HFFc6 (cell line): ENCODE measurements at places on chromosomes 16 and 17.

- DNase-seq = peak; percentile 71
Measured at GRCh38 chr16:71426069-71426879, 15.6 kb downstream of the TLE7 start.

DNA sequence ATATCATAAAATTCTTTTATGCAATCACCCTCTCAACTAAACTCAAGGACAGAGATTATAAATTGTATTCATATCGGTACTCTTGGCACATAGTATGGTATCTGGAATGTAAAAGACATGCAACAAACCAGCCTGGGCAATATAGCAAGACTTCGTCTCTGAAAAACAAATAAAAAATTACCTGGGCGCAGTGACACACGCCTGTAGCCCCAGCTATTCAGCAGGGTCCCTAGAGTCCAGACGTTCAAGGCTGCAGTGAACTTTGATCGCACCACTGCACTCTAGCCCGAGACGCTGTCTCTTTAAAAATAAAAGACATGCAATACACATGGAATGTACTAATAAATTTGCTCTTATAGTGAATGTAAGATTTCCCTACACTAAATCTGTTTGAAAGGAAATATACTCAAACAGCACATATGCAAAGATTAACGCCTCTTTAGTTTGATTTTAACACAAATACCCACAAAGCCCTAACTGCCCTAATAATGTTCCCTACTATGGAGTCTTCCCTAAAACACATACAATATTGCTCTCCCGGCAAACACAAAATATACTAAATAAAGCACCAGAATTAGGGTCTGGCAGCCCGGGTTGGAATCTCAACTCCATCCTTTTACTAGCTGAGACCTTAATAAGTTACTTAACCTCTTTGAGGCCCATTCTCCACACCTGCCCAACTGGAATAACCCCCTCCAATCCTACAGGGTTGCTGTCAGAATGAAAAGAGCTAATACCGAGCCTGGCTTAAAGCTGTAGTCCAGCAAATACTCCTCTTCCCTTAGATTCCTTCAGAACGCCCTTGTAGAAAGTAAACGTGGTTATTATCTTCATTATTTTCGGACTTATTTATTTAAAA, 1.2 kb downstream of the ABCA5 start:
- no peak for DNase-seq

DNA sequence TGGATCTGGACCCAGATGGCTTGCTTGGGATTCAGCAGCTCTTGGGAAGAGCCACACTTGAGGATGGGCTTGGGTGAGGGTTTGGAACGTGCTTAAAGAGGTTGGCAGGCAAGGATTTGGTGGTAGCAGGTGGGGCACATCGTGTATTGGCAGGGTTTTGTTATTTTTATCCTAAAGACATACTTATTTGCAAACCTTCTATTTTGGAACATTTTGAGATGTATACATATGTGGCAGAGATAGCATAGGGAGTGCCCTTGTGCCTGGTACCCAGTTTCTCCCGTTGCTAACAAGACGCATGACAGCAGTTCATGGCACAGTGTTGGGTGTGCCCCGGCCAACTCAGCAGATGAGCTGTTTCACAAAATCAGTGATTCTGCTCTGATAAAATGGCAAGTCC, 9.1 kb downstream of the BANP start:
- no peak for DNase-seq

DNA sequence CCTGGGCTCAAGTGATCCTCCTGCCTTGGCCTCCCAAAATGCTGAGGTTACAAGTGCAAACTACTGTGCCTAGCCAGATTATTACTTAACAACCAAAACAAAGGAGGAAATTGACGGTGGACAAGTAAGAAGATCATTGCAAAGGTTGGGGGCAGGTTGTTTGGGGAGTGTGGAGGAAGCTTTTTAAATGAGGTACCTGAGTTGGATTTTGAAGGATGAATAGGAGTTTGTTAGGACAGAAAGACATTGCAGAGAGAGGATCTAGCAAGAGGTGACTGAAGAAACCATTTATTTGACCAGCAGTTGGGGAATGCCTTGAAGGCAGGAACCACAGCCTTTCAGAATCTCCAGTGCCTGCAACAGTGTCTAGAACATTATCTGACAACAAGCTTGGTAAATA, 51.3 kb downstream of the ABCC1 start:
- no peak for DNase-seq

DNA sequence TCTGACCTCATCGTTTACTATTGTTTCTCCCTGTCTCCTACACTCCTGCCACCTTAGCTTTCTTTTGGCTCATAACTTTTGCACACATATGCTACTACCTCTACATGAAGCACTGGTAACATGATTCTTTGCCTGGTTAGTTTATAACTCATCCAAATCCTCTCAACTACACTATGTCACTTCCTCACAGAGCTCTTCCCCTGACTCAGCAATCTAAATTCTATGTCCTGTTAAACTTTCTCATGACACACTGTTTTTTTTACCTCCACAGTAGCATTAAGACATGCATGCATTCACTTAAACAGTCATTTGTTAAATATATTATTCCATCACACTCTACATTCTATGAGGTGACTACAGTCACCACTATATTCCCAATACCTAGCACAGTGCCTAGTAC, 19.7 kb downstream of the APPBP2 start:
- DNase-seq = peak; percentile 80

- no peak for DNase-seq
Measured at GRCh38 chr17:55162556-55162946, 102.2 kb upstream of the HLF start.

GRCh38 chr16:58339452-58339981, 44.7 kb upstream of the PRSS54 start:
- DNase-seq = peak; percentile 52

- DNase-seq = no peak
Measured at GRCh38 chr16:102060-102855, 24.2 kb downstream of the MPG start.

GRCh38 chr16:4261557-4262172, 11.2 kb downstream of the TFAP4 start:
- DNase-seq = no peak

GRCh38 chr16:57957673-57958392, 13.1 kb downstream of the CNGB1 start:
- no peak for DNase-seq

- no peak for DNase-seq
Measured at GRCh38 chr17:72258711-72259110, 137.9 kb downstream of the SOX9 start.

DNA sequence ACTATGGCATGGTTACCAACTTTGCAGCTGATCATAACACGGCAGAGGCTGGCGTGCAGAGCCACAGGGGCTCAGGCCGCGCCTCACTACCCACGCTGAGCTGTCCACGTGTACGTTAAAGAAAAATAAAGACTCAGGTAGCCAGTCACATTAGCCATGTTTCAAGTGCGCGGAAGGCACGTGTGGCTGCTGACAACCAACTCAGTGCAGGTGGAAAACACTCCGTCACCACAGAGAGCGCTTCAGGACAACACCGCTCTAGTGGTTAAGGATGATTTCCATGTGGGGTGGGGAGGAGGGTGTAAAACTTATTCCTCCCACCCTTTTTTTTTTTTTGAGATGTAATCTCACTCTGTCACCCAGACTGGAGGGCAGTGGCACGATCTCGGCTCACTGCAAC, 33.8 kb downstream of the ZCCHC14 start:
- no peak for DNase-seq

DNA sequence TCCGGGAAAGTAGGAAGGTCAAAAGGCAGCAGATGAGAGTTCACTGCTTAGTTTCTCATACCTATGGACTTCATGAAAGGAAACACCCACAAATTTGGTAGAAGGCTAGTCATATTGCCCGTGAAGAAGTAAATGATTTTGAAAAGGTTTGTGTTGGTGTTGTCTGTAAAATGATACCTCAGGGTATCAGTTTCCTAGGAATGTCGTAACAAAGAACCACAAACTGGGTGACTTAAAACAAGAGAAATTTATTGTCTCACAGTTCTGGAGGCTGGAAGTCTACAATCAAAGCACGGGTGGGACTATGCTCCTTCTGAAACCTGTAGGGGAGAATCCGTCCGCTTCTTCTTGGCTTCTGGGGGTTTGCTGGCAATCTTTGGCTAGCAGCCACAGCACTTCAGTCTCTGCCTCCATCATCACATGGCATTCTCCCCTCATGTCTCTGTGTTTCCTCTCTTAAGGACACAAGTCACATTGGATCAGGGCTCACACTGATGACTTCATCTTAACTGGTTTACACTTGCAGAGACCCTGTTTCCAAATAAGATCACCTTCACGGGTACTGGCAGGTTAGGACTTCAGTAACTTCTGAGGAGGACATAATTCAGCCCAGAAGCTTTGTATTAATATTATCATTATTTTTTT, 2.0 kb upstream of the NAE1 start:
- DNase-seq = peak; percentile 41

DNA sequence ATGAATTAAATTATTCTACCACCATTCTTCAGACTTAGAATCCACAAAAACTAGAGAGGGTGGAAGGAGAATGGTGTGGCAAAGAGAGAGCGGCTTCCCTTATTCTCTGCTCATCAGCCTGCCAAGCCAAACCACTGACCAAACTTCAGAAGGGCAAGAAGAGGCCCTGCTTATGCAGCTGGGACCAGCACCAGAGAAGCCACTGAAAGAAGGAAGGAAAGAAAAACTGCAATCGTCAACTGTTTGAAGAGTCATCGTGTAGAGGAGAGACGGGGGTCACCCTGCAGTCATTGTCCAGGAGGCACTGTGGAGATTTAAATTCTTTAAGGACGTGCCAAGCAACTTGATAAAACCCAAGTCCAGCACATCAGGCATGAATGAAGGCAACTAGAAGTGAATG, 15.6 kb downstream of the PMP22 start:
- DNase-seq = no peak

DNA sequence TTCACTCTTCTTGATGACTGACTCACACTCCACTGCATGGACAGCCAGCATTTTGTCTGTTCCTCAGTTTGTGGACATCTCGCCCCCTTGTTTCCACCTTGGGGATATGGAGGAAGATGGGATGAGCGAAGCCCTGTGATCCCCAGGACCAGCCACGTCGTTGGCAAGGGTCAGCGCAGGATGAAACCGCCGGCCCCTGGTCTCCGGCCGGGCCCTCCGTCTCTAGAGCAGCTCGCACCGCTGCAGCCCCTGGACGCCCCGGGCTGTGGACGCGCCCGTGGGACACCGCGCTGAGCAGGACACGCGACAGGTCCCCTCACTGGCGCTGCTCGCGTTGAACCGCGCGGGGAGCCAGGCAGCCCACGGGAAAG, 604 bp upstream of the ZC3H18 start:
- DNase-seq = peak; percentile 4
